ENCODE measurements at places on chromosomes 4 and X.
A peak's percentile ranks its signal among the peaks of the same experiment; 100 is the strongest.

DNA sequence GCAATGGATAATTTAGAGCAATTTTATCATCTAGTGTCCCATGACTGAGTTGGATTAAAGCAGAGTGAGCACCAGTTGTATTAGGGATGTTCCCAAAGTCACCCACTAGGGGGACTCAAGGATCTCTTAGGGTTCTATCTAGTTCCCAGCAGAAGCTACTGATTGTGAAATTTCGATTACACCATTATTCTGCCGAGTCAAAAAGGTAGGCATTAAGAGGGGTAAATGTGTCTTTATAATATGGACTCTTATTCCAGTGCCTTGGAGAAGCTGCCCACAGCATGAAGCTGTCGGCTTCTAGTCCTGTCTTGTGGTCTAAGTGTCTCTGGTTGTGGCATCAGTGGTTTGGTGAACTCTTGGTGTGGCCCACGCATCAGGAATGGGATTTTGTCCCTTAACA, 53.3 kb downstream of the RGS12 start:
- DNase-seq = peak; percentile 53

DNA sequence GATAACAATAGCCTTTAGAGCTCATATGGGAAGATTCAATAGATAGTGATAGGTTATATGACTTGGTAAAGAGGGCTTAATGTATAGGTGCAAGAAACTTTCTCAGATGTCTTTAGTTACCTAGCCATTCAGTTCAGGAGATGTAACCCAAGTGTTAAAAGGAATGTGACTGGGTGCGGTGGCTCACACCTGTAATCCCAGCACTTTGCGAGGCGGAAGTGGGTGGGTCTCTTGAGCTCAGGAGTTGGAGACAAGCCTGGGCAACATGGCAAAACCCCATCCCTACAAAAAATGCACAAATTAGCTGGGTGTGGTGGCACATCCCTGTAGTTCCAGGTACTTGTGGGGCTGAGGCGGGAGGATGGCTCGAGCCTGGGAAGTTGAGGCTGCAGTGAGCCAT, 7.9 kb downstream of the TET2 start:
- no peak for DNase-seq

DNA sequence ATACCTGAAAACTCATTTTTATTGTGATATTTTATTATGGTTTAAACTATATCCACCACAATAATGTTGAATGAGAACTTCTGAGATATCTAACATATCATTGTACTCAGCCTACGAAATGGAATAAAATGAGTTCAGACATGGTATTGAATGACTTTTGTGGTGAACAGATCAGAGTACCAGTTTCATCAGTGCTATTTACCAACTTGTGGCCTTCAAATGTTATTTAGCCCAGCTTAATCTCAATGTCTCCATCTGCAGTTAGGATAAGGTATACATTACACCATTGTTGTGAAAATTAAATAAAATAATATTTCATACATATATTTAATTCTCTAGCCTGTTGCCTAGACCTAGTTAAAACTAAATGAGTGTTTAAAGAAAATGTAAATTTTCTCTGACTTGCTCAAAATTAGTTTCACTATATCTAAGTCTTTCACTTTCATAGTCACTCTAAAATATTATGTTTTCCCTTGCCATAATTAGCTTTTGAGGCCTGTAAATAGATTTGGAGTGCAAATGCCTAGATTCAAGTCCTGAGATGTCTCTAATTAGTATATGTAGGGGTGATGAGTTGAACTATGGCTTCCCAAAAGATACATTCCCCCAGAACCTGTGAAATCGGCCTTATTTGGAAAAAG, 594.2 kb downstream of the STPG2 start:
- DNase-seq = no peak

- no peak for DNase-seq
Measured at GRCh38 chr4:3857269-3857926, 91.2 kb downstream of the ADRA2C start.

- no peak for DNase-seq
Measured at GRCh38 chr4:156705311-156705710, 266.3 kb downstream of the PDGFC start.

- DNase-seq = no peak
Measured at GRCh38 chr4:115293093-115293462, 179.7 kb upstream of the NDST4 start.

DNA sequence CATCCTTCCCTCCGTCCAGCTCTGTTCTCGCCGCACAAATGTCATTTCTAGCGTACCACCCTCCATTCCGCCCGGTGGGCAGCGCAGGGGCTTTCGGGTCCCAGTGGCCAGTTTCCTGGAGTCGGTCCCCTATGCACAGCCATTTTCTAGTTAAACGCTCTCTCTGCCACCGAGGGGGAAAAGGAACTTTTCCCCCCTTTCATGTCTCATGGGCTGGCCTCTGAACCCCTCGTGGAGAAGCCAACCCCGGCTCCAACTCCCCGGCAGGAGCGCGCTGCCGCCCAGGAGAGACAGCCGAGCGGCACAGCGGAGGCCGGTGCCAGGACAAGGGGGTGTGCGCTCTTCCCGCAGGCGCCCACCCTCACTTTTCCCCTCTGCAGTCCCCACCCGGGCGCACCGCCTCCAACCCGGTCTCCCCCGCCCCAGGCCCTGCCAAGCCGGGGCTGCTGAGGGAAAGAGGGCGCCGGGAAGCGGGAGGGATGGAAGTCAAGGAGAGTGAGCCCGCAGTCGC, 662 bp downstream of the APBB2 start:
- no peak for DNase-seq

DNA sequence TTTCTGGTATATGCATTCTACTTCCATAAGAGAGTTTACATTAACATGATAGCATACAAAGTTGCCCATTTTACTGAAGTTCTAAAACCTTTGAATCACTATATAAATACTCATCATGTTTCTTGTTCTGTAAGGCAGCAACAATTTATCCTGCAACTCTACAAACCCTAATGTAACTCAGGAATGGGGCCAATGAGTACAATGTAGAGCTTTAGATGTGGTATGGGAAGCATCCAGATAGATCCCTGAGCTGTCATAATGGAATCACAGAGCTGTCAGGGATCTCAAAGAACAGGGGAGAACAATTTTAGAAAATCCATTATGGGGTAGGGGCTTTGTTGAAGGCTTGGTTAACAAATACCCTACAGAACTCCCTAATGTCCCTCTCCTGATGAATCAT, 88.5 kb downstream of the DCUN1D4 start:
- DNase-seq = no peak

DNA sequence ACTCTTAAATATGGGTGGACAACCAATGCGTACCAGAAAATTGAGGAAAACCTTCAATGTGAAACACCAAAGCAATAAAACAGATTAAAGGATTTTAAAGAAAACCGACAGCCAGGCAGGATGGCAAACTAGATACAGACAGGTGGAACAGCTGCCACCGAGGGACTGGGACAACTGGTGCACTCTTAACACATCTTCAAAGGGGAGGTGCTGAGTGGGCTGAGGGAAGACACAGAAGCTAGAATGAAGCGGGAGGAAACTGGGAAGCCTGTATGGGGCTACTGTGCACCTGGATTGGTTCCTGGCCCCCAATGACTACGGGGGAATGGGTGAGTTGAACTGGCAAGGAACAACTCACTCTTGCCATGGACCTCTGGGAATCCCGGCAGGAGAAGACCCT, 20.7 kb downstream of the ZNF280C start:
- no peak for DNase-seq

GRCh38 chrX:30296408-30297254, 12.6 kb downstream of the NR0B1 start:
- DNase-seq = no peak

- no peak for DNase-seq
Measured at GRCh38 chr4:162209706-162210105, 45.9 kb upstream of the FSTL5 start.

DNA sequence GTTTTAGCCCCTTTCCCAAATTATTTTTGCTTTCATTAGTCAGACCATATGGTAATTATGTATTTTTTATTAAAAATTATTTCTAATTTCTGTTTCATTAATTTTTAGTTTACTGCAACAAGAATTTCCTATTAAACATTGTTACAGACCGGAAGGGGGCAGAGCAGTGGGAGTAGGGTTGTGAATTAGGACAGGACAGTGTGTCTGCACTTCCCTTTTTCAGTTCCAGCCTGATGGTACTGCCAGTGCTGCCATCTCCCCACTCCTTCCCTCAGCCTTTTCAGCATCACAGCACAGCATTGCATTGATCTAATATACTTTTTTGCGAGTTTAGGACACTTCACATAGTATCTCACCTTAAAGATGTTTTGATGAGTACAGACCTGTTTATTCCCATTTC, 76.5 kb downstream of the STIM2 start:
- no peak for DNase-seq

DNA sequence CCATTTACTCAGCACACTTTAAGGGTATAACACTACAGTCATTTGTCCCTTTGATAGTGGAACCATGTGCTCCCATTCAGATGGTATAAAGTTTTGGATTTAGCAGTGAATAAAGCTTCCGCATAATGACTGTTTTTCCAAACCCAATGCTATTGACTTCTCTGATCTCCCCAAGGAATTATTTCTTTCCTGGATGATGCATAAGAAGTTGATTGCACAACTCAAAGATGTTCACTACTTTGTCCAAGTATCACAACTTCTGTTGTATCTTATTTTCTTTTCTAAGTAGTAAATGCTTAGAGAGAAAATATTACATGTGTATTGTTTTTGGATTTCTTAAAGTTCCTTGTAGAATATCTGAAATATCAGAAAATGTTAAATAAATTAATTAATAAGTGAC, 300.2 kb downstream of the GPM6A start:
- no peak for DNase-seq

DNA sequence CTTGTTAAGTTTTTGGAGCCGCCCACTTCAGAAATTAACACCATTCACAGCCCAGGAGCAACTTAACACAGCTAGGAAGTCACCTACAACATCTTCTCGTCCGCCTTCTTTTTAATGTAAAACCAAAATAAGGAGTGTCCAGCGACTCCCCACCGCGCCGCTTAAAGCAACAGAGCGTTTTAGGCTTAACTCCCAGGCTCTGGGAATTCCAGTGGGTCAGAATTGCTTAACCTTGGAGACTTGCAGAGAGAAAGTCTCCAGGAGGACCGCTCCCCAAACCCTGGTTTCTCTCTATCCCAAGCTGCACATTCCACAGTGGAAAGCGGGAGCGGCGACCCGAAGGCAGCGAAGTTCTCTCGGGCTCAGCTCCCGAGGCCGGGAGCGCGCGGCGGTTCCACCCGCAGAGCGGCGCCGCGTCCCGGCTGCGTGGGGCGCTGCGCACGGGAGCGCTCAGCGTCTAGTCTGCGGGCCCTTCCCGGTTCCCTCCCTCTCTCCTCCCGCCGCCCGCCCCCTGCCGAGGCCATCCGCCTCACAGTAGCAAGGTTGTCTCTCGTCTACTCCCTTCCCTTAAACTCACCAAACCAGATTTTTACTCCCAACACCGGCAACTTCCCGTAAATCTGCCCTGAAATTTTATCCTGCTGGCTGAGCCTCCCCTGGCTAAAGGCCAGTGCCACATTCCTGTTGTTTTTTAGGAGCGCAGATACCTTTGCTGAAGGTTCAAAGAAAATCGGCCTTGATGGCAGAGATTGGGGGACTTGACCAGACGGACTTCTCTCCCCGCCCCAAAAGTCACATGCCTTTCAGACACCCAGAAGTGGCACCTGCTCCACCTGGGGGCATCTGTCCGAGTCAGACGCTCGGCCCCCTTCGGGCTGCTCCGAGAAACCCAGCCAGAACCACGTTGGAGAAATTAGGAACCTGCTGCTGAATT, at the start of gene RBM47:
RBM47 (minus strand) TSS at position 464 of the 934 bp plus-strand sequence. CDS start 190,971 bp downstream, outside the sequence.
- no peak for DNase-seq

GRCh38 chr4:35993606-35994005, 250.7 kb downstream of the ARAP2 start:
- DNase-seq = no peak

- no peak for DNase-seq
Measured at GRCh38 chr4:93761286-93761685, 67.3 kb upstream of the ATOH1 start.

DNA sequence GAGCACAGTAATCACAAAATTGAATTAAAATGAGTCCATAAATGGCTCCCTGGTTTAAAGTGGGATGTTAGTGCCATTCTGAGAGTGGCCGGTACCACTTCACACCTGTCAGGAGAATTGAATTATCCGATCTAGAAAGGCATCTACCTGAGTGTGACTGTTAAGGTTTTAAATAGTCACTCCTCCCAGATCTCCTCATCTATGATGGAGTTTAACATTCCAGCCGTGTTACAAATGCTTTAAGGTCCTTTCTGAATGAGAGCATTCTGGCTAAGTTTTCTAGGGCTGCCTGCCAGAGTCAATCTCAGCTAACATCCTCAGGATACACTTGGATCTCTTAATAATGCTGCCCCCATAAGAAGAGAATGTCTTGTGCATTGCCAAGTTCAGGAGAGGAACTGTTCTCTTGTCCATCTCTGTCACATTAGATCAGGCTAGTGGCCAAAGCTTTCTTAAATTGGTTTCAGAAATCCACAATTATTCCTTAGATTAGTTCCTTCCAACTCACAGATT, 231.1 kb downstream of the SLC39A8 start:
- no peak for DNase-seq

All from T1000 (cell line).